Posterior cingulate gyrus (tissue), 11 donors: ENCODE measurements at places on chromosomes 5 and 9.

GRCh38 chr5:124549891-124550436 lies 196.5 kb downstream of the ZNF608 start:
- DNase-seq: no peak

DNA sequence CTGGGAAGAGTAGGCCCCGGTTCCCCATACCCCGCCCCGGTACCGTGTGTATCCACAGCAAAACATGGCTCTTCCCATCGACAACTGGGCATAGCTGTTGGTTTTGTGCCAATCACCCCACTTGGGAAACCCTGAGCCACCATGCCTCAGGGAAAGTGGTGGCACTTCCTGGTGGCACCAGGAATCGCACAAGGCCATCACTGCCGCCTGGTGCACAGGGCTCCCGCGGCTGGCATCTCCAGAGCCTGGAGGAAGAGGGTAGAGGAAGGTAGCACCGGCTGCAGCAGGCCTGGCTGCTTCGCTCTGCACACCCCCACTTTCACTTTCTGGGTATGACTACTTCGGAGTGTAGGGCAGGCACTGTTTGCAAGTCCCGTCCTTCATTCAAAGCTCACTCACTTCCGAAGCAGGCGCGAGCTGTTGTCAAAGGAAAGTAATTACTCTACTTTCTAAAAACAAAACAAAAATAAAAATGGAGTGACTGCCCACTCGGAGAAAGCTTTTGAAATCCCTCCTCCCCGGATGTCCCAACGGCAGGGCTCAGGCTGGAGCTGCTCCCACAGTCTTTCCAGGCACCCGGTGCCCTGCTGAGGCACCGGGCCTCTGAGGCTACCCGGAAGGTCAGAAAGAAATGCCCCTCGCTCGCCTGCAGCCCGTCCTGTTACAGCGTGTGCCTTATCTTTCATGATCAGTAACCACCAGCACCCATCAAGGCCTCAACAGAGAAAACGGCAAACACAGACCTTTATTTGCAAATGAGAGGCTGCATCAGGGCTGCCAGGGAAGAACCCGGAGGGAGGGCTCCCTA lies 2.0 kb downstream of the BRD3 start:
- DNase-seq: no peak

GRCh38 chr5:39264528-39264927 lies 45.2 kb upstream of the FYB1 start:
- DNase-seq: no peak

DNA sequence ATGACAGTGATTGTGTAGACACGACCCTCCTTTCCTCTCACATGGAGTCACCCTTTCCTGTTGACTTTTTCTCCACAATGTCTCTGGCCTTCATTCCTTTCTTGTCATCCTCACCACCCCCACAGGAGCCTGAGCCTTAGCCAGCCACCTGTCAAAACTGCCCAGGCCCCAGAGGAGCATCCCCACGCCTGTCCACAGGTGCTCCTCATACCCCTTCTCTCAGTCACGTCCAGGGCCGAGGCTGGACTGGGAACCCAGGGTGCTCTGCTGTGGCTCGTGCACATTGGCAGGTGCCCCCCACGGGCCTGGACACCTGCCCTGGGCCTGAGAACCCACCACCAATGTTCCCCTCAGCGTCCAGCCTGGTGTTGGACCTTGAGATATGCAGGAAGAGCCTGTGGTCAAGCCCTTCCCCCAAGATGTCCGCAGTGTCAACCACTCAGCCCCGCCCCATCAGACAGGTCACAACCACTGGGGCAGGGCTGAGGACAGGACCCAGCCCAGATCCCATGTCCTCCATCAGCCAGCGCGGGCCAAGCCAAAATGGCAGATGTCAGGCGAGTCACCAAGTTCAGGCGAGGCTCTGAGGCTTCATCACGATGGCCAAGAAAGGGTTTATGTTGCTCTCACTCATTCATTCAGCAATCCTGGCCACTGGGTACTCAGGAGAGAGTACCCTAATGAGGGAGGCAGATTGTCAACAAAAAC lies 65.8 kb upstream of the STXBP1 start:
- DNase-seq: no peak

DNA sequence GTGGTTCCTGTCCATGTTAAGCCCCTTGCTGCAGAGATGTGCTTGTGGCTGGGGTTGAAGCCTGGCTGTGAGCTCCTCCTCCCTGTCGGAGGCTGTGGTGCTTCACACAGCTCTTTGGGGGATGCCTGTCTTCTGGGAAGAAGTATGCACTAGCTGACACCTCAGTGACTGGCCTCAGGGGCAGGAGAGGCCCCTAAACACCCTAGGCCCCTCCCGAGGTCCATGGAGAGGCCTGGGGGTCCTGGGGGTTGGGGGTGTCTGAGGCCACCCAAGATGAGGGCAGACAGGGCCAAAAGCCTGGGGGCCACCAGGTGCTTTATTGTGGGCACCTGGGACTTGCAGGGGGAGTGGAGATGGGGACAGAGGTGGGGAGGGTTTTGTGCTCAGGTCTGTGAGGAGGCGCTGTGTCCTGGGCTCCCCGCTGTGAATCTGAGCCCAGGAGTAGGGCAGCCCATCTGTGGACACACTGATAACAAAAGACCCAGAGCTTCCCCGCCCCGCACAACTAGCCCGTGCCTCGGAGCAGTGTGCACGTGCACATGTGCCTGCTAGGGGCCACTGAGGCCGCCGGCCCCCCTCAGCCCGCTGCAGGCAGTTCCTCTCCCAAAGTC lies 92.0 kb downstream of the PHF2 start:
- no peak for DNase-seq
